ENCODE measurements at places on chromosomes 7 and 10.
A peak's percentile ranks its signal among the peaks of the same experiment; 100 is the strongest.

DNA sequence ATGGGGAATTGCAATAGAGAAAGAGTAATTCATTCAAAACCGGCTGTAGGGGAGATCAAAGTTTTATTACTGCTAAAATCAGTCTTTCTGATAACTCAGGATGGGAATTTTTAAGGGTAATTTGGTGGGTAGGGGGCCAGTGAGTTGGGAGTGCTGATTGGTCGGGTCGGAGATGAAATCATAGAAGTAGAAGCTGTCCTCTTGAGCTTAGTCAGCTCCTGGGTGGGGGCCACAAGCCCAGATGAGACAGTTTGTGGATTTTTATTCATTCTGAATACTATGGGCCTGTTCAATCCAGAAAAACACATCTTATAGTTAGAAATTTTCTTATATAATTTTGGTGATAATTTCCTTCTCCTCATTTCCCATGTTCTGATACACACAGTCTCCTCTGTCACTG lies 25.4 kb downstream of the CALD1 start:
- no peak for DNase-seq

- DNase-seq, result no peak
These were observed 289.5 kb downstream of the KCNMA1 start for GRCh38 chr10:77348082-77348481.

DNA sequence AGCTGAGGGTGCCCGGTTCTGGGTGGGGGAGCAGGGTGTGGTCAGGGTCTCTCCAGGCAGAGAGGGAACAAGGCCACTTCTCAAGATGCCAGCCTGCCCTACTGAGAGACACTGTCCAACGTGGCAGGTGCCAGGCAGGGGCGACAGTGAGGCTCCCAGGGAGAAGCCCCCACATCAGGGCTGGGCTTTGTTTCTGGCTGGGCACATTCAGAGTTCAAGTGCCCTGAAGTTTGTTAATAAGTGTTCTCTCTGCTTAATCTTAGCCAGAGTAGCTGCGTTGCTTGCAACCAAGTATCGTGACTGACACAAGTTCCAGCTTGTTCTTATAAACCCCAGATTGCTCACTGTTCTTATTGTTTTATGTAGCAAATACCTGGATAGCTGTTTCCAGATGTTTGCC lies 21.8 kb downstream of the FOXL3 start:
- DNase-seq, result no peak

GRCh38 chr7:146216396-146217041 lies 99.9 kb downstream of the CNTNAP2 start:
- no peak for DNase-seq

DNA sequence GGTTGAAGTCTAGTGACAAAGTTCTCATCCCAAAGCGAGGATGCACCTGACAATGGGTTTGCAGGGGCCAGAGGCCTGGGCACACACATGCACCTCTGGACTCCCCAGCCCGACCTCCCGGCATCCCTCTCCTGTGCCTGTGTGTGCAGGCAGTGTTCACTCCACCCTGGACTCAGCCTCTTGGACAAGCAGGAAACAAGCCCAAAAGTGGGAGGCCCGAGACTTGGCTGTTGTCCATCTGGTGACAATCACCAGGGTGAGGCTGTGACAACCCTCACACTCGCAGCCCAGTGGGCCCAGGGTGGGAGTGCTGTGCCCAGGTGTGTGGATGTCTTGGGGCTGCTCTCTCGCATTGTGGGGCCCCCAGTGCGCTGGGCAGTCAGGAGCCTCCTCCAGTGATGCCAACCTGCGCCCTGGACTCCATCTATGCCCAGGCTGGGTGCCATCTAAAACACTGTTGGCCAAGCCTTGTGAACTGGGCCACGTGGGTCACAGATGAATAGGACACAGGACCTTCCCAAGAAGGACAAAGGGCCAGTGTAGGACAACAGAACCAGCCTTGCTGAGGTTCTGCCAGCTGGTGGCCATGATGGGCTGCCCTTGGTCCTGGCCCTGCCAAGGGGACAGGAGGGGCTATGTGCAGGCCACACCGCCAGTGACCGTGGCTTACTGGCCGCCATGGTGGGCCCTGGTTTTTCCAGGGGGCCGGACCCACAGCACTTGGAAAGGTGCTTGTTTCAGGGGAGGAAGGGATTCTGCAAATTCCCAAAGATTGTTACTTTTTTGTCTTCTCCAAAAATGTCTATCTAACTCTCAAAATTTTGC lies 144.3 kb downstream of the TCERG1L start:
- no peak for DNase-seq

DNA sequence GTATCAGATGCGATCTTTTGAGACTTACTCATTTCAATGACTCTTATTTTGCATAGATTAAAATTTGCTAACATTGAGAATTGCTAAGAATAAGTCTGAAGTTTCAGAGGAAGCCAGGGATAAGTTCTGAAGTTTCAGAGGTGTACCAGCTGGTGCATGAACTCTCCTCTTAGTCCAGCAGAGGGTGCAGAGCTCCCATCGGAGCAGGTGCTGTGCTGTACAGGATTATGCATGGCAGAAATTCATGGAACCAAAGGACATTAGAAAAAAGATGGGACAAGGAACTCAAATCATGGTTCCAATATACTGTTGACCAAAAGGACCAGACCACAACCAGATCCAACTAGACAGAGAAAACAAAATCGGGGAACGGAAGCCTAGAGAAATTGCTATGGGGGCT lies 41.9 kb downstream of the MGAM2 start:
- DNase-seq, result peak; percentile 30

GRCh38 chr7:140972876-140973829 lies 41.6 kb downstream of the MRPS33 start:
- no peak for DNase-seq

DNA sequence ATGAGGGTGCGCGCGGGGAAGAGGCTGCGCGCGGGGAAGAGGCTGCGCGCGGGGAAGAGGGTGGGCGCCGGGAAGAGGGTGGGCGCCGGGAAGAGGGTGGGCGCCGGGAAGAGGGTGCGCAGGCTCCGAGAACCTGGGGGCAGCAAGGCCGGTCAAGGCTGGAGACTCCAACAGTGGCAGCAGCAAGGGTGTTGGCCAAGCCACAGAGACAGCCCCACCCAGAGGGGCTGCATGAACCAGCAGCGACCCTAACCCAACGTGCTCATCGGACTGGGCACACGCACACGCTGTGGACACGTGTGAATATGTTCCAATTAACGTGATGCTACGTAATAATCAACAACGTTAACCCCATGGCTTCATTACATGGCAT lies 48.8 kb downstream of the DIP2C start:
- no peak for DNase-seq

- DNase-seq, result no peak
These were observed 75.9 kb upstream of the NEUROD6 start for GRCh38 chr7:31416381-31416870.

DNA sequence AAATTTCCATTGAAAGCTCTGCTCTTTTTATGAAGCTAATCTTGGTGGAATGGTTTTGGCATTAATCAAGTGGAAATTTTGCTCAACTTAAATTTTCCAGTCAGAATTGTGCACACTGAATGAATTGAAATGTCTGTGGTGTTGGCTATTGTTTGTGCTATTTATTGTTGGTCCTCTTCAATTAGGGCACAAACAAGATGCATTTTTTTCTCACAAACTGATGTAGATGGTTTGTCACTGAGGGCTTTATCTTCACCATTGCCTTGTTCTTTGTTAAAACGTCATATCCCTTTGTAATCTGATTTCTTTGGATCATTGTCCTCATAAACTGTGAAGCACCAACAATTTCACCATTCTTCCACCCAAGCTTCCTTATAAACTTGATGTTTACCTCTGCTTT lies 152.1 kb upstream of the RHOBTB1 start:
- DNase-seq, result no peak

DNA sequence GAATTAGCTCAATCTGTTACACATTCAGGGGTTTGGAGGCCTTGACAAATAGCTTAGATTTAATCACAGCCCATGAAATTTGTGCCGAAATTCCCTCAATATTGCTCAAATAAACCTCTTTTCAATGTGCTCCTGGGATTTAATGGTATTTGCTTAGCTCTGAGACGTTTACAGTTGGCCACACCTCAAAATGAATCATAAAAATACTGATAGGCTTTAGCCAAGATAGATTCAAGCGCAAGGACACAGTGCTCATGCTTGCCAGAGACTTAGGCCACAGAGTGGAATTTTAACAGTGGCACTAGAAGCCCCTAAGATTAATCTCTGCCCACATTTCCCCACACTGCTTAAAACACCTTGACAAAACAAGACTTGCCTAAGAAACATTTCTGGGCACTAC lies 2.3 kb upstream of the SEMA3C start:
- no peak for DNase-seq

- peak; percentile 43 for DNase-seq
These were observed 26.1 kb upstream of the RSU1 start for GRCh38 chr10:16843252-16843870.

- no peak for DNase-seq
These were observed 35.5 kb downstream of the LYZL1 start for GRCh38 chr10:29324220-29324841.

- DNase-seq, result no peak
These were observed 15.8 kb downstream of the GLCCI1 start for GRCh38 chr7:7984424-7984823.

GRCh38 chr10:62690703-62691102 lies 113.8 kb upstream of the ADO start:
- DNase-seq, result no peak

DNA sequence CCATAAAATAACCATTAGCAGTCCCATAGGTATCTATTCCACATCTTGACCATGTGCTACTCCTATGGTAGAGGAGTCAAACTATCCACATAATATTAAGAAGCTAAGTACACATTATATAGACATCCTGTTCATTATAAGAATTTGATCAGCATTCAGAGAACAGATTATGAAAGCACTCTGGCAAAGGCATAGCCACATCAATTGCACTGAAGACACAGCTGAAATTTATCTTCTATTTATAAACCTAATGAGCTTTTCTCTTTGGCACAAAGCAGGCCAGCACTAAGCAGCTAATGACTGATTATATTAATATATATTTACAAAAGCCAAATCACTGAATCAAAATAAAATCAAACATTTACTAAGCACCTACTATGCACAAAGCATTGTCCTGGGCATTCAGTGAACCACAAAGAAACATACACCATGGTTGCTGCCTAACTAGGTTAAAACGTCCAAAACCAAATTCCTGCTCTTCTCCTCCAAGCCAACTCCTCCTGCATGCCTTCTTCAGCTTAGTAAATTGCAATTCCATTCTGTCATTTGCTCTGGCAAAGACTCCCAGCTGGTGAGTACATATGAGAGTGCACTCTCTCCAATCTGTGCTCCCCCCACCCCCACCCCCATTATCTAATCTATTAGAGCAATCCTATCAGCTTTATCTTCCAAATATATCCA lies 122.6 kb upstream of the ASAH2 start:
- DNase-seq, result no peak

GRCh38 chr7:44157116-44158080 lies 16.3 kb upstream of the MYL7 start:
- peak; percentile 15 for DNase-seq

DNA sequence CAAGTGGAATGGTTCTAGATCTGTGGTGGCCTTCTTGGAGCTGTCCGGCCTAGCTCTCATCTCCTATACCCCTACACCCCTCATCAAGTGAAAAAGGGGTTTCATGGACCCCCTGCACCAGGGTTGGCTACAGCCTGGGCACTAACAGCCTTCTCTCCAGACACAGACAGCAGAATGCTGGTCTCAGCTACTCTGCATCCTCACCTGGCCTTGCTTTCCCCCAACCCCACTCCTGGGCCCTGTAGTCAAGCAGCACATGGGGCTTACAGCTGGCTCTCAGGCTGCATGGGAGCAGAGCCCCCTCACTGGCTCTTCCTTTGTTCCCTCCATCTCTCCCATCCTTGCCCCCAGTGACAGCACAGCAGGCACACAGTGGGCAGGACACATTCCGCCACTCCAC lies 20.8 kb upstream of the TMEM273 start:
- DNase-seq, result no peak

GRCh38 chr10:69345890-69346474 lies 67.7 kb downstream of the HK1 start:
- no peak for DNase-seq

DNA sequence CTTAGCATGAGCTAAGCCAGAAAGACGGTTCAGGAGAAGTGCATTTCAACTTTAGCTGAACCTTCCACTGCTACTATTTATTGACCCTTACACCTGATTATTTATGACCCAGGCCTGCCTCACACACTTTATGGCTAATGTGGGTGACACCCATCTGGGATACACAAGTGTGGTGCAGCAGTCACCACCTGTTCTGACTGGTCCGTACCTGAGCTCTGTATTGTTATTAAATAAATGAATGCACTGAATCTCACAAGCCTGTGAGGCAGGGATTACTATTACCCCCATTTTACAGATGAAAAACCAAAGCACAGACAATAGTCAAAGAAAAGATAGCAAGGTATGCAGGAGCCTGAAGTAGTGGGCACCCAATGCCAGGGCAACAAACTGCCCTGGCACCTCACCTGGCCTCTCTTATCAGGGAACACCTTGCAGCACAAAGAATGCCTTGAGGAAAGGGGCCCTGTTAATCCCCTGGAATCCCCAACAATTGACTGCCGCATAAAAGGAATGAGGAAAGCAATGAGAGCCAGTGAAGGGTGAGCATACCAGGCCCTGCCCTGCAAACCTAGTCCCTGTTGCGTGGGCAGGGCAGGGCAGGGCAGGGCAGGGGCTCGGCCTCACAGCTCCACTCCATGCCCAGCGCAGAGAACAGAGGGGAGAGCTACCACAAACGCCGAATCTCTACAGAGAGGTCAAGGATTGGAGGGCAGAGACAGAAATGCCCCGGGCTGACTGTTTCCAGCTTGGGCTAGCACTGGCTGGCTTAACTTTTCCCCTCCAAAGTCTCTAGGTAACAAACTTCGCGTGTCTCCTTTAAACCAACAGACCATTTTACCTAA lies 1.3 kb downstream of the ANXA11 start:
- DNase-seq, result no peak

DNA sequence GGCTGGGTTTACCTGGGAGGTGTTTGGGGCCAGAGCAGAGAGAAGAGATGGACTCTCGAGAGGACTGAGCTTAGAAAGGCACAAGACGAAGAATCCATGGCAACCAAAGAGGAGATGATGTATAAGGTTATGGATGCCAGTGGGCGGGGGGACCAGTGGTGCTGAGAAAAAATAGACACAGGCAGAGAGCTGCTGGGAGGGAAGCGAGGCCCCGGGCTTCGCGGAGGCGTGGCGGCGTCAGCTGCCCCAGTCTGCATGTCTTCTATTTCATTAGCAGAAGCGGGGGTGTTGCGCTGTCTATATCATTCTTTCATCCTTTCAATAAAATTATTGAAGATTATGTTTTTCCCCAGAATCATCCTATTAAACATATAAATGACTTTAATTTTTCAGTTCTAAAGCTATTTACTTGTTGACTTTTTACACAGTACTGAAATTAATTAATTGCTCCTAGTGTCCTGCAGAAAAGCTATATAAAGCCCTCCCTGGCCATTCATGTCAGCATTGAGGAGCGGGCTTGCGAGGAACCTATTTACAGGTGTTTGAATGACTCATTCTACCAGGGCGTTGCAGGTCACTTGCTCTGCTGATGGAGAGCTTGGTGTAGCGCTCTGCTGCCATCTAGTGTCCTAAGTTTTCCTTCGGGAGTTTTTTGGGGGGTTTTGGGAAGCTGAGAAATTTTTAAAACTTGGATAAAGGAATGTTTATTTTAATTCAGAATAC lies 42.9 kb upstream of the BHLHA15 start:
- peak; percentile 67 for DNase-seq
